ENCODE measurements at places on chromosomes 6 and 20.
A peak's percentile ranks its signal among the peaks of the same experiment; 100 is the strongest.

- DNase-seq, result no peak
These were observed 42.4 kb upstream of the DDR1 start for GRCh38 chr6:30841644-30842504.

DNA sequence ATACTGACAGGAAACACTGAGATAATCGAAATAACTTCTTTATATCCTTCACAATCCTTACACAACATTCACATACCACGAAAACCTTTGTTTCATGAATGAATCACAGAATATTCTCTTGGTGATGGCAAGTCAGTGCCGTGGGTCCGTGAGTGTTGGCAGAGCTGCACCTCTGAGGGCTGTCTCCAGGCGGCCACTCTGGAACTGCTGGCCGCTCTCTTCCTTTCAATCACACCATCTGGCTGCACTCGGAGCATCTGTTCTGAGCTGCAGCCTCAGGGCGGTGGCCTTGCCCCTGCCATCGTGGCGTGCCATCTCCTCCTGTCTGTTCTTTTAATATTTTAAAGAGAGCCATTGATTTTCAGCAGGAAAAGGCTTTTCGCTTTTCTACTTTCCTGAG, 129.4 kb upstream of the AFDN start:
- DNase-seq, result no peak

GRCh38 chr20:21519136-21519584, 5.3 kb upstream of the NKX2-2 start:
- DNase-seq, result peak; percentile 19

GRCh38 chr6:166005944-166006899, 161.4 kb downstream of the TBXT start:
- DNase-seq, result no peak

- no peak for DNase-seq
These were observed 105.7 kb upstream of the LAMP5 start for GRCh38 chr20:9408422-9409300.

- DNase-seq, result no peak
These were observed 17.4 kb upstream of the ELOVL5 start for GRCh38 chr6:53366128-53366641.

GRCh38 chr6:41439524-41440418, 104.4 kb downstream of the NCR2 start:
- no peak for DNase-seq

GRCh38 chr6:33192671-33193602, 670 bp upstream of the COL11A2 start:
- no peak for DNase-seq

GRCh38 chr20:49675368-49676151, 38.1 kb downstream of the B4GALT5 start:
- DNase-seq, result no peak

DNA sequence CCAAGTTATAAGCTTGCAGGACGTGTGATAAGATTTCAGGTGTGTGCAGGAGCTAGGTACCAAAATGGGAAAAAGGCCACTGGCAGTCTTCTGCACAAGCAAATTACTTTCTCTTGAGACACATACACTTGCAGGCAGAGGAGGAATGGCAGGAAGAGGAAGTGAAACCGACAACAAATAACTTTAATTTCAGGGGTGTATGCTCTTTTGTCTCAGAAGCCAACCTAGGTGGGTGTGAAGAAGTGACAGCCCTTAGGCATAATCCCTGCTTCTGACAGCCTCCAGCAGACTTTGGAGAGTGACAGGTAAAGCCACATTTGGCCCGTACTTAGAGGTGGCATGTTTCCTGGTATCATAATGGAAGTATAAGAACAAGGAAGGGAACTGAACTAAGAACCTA, 118.8 kb upstream of the TRAF3IP2 start:
- no peak for DNase-seq

GRCh38 chr6:154549179-154549578, 38.7 kb upstream of the CNKSR3 start:
- DNase-seq, result no peak

DNA sequence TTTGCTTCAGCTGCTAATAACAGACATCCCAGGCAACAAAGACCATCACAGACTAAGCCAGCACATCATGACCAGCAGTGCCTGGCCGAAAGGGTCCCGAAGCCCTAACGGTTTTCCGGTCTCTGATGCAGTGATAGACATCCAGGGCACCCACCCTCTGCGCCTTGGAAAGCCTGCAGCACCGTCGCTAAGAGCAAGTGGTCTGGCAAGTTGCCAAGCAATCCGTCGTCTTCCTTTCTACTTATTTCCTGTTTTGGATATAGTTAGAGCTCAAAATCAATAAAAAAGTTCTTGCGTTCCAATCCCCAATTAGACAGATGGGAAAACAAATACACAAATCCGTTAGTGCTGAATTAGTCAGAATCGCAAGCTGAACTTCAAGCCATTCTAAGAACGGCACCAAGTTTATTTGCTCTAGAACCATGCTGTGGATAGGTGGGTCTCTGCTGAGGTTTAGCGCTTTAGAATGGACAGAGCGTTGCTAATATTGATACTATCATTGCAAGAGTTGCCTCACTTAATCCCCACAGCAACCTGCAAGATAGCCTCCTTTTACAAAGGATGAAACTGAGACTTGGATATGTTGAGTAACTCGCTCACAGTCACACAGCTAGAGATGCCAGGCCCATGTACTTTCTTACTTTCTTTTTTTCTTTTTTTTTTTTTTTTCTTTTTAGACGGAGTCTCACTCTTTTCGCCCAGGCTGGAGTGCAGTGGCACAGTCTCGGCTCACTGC, 163.3 kb upstream of the SNX9 start:
- no peak for DNase-seq

DNA sequence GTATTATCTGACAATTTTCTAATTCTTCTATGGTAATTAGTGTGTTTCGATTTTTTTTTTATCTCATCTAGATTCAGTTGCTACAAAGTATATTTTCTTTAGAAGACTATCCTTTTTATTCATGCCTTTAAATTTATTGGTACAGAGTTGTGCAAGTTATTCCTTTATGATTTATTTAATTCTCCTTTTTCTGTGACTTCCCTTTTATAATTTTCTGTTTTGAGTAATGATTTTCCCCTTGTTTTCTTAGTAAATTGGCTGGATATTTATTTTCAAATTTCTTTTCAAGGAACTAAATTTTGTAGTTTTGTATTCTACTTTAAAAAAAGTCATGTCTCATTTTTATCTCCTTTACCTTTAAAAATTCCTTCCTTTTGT, 2.4 kb upstream of the IL22RA2 start:
- DNase-seq, result no peak

DNA sequence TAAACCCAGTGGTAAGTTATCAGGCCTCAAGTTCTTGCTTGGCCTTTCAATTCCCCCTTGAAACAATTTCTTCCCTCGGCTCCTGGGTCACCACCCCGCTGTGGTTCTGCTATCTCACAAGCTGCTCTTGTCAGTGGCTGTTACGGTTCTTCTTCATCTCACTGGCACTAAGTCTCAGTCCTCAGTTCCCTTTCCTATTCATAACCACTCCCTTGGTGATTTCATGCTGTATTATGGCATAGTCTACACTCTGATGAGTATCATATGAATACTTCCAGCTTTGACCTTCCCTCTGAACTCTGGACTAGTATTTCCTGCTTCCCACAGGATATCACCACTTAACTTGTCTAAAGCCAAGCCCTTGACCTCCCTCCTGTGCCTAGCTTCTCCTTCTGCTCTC, 7.9 kb downstream of the TAAR1 start:
- no peak for DNase-seq

GRCh38 chr20:51500311-51500710, 42.2 kb downstream of the NFATC2 start:
- DNase-seq, result no peak

GRCh38 chr6:87925373-87926060, 122.1 kb upstream of the SPACA1 start:
- no peak for DNase-seq

DNA sequence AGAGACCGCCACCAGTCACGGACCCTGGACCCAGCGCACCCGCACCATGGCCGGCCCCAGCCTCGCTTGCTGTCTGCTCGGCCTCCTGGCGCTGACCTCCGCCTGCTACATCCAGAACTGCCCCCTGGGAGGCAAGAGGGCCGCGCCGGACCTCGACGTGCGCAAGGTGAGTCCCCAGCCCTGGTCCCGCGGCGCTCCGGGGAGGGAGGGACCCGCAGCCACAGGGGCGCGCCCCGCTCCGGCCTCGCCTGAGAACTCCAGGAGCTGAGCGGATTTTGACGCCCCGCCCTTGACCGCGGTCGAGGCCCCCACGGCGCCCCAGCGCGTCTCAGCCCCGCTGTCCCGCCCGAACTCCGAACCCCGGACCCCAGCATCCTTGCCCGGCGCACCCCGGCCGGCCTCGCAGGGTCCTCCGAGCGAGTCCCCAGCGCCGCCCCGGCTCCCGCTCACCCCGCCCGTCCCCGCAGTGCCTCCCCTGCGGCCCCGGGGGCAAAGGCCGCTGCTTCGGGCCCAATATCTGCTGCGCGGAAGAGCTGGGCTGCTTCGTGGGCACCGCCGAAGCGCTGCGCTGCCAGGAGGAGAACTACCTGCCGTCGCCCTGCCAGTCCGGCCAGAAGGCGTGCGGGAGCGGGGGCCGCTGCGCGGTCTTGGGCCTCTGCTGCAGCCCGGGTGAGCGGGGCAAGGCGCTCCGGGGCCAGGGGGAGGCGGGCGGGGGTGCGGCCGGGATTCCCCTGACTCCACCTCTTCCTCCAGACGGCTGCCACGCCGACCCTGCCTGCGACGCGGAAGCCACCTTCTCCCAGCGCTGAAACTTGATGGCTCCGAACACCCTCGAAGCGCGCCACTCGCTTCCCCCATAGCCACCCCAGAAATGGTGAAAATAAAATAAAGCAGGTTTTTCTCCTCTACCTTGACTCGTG, at the start of gene OXT:
TSS of gene OXT (plus strand) at position 11 of the 920 bp plus-strand sequence. CDS start at position 47, 36 bp downstream.
- DNase-seq, result peak; percentile 69

GRCh38 chr6:112651239-112651638, 304.1 kb downstream of the RFPL4B start:
- DNase-seq, result no peak

- DNase-seq, result no peak
These were observed 26.6 kb downstream of the PPP1R16B start for GRCh38 chr20:38831995-38832620.

- no peak for DNase-seq
These were observed 51.9 kb downstream of the VGLL2 start for GRCh38 chr6:117317261-117317660.

DNA sequence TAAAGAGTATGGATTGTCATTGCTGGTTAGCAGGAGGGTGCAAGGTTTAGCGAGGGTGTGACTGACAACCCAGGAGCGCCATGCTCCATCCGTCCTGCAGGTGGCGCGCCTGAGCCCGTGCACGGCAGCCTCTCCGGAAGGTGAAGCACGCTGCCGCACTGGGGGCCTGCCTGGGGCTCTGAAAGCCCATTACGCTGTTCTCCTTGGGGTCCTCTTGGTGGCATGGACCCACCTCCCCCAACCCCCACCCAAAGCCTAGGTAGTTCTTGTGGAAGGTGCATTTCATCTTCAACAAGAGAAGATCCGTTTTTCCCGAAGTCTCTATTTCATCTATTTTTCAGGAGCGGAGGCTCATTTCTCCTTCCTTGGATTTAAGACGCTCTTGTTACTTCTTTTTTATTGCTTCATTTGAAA, 197.4 kb upstream of the KCNG1 start:
- no peak for DNase-seq

- no peak for DNase-seq
These were observed 153.7 kb upstream of the PTPN1 start for GRCh38 chr20:50356525-50356885.

- DNase-seq, result peak; percentile 79
These were observed 1.0 kb downstream of the AFDN start for GRCh38 chr6:167827583-167828324.

DNA sequence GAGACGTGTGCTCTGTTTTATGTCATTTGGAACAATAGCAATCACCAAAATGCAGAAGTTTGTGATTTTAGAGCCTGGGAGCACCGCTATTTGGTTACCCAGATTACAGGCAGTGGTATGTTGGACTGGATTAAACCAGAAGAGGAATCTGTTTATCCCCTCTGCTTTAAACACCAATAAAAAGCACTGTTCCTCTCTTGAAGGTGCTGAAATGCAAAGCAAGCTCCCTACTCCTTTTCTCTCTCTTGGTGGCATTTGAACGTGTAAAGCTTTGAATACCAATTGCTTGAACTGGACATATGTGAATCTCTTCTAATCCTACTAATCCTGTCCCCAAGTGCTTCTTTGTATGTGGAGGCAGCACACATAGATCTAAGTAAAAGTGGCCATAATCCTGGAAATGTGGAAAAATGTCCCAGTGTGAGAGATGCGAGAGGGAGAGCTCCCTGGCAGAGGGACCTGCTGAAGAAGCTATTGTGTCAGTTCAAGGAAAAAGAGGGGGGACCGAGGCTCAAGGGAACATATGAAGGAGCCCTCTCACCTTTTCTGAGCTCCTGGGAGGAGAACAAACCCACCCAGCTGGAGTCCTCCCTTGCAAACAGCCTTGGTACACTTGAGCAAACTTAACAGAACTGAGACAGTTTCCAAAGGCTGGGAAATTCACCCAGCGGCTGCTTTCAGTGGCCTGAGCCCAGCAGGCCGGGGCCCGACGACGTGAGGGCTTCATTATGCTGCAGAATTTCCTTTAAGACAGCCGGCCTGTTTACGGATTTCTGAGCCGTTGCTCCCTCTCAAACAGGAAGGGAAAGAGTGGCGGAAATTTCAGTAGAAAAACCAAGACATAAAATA, 18.8 kb upstream of the OLIG3 start:
- DNase-seq, result no peak
